ENCODE measurements at places on chromosomes 3 and 15.

DNA sequence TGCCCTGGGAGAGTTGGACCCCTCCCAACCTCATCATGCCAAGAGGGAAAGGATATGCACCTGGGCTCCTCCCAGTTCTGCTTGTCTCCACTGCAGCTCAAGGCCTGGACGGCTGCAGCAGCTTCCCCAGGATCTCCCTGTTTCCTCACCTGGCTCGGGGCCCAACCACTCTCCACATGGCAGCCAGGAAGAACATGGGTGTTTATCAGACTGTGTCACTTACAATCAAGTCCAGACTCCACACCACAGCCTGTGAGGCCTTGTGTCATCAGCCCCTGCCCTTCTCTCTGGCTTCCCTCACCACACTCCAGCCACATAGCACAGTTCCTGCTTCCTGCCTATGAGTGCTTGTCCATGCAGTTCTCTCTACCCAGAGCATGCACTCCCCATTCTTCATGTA lies 534.4 kb downstream of the EPHB1 start:
- DNase-seq = no peak

DNA sequence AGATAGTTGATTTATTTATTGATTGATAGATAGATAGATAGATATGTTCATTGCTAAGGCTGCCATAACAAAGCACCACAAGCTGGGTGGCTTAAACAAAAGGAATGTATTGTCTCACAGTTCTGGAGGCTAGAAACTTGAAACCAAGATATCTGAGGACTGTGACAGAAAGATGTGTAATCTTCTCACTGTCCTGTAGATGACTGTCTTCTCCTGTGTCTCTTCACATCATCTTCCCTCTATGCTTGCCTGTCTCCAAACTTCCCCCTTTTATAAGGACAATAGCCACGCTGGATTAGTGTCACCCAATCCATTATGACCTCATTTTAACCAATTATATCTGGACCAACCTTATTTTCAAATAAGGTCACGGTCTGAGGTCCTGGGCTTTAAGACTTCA lies 40.9 kb downstream of the GNB4 start:
- no peak for DNase-seq

DNA sequence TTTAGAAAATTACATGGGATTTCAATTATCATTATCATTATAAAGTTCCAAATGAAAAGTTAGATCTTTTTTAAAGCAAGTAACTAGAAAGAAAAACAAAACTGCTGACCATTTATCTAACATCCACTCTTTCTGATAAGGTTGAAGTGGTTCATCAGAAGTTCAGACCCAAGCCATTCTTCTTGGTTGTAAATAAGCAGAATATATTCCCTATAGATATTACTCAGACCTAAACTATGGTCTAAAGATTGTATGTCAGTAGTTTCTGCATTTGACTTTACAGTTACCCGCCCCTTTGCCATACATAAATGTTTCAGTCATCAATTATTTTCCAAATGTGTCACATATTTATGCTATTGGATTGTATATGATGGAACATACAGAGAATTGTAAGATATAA lies 136.7 kb downstream of the PLOD2 start:
- no peak for DNase-seq

GRCh38 chr3:156688632-156689452 lies 14.5 kb downstream of the TIPARP start:
- no peak for DNase-seq

Data from spinal cord (tissue), 10 donors.